ENCODE measurements at places on chromosomes 1 and 21. TPM values are rescaled to one million over a fixed set of nuclear protein-coding genes. Genes with fewer than 3 reads are reported as not detected.

Gene TRIM46
- total RNA-seq, result 3.4 TPM

Gene MEX3A
- total RNA-seq, result 0.22 TPM

Gene OR2T11
- not detected for total RNA-seq

Gene CMPK1
- 137 TPM for total RNA-seq

Gene TRIM33
- total RNA-seq, result 17.6 TPM

Gene PCSK9
- total RNA-seq, result 0.11 TPM

Gene HSD3B1
- total RNA-seq, result not detected

Gene HSPB7
- total RNA-seq, result 35.7 TPM

Gene MARK1
- total RNA-seq, result 0.65 TPM

Gene KIAA0040
- total RNA-seq, result 0.22 TPM

Gene CYP4A11
- total RNA-seq, result not detected

Gene NHLH1
- total RNA-seq, result not detected

Gene TSPAN2
- total RNA-seq, result 9.0 TPM

Gene GCSAML
- not detected for total RNA-seq

Gene CGN
- not detected for total RNA-seq

Gene BSND
- total RNA-seq, result not detected

Gene SELL
- not detected for total RNA-seq

Gene NBPF14
- 33.4 TPM for total RNA-seq
